ENCODE measurements at places on chromosomes 7 and 10.
A peak's percentile ranks its signal among the peaks of the same experiment; 100 is the strongest.

GRCh38 chr7:158396982-158397862, 190.4 kb downstream of the PTPRN2 start:
- no peak for DNase-seq

DNA sequence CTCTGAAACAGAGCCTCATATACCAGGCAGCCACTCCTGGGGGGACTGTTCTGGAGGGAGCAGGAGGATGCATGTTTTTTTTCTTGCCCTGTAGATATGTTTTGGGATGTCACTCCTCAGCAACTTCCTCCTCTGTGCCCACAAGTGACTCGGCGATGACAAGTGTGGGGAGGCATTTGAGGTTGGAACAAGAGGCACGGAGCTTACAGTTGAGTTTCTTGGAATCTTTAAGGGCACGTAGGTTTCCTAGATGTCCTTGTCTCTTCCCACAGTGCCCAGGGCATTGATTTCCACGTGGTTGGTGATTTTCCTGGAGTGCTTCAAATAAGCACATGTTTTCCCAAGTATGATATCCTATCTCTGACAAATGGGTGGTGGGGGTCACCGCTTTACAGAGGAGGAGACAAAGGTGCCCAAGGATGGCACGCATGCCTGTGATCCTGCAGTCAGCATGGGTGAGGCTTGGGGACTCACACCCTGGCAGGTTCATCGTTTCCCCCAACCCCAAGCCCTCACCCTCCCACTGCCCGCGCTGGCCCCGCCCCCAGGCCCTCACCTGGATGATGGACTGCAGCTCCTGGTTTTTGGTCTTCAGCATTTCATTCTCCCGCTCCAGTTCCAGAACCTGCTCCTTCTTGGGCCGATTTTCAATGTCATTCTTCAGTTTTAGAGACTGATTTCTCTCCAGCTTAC, 95.2 kb upstream of the GNA12 start:
- peak; percentile 6 for DNase-seq

DNA sequence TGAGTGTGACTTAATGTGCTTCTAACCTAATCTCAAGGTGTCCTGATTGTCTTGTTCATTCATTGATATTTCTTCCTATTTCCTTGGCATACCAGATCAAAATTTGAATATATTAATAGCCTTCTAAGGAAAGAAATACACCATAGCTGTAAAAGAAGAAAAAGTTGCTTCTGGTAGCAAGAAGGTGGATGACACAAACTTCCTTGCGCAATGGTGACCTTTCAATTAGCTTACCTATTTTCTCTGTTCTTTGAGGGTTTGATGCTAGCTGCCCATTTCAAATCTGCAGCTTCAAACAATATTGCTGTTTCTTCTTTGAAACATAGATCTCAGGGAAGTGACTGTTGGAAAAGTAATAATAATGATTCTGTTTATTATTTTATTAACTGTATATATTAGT, 108.8 kb downstream of the ADAM22 start:
- DNase-seq = no peak

DNA sequence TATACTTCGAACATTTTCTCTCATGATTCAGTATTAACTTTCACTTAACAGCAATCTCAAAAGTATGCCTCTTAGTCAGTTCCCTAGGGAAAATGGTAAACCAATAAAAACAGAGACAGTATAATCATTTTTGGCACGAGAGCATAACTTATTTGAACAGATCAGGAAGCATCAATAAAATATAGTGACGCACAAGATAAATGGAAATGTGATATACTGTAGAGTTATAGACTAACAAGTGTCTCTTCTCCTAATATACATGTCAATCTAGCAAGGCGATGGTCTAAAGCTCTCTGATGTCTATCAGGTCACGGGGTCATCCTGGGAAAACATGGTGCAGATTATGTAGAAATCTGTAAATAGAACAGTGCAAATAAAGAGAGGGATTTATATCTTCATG, 131.6 kb downstream of the HGF start:
- no peak for DNase-seq

DNA sequence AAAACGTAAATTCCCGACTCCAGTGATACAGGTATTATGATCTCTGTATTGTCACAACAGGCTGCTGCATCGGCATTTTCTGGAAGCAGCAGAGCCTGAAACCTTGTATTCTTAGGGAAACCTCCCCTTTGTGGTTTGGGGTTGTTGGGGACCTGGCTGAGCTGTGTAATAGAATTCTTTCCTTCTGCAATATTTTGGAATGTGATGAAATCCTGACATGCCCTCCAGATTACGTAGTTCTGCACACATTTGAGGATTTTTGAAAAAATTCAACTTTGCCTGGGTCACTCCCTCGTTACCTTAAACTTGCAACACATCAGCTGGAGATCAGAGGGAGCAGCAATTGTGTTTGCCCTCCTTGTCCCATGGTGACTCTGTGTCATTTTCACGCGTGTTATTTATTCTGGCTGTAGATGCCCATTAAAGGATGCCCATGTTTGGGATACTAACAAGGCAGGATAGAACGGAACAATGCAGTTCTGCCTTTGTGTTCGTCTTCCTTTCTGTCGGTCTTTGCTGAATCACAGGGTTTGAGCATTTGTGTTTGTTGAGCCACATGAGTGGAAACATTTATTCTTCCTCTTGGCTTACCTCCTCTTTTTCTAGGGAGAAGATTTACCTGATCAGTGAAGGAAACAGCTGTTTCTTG, 181.7 kb downstream of the TCF7L2 start:
- no peak for DNase-seq

- no peak for DNase-seq
Observed at GRCh38 chr7:132272763-132273371, 303.4 kb downstream of the PLXNA4 start.

- DNase-seq = no peak
Observed at GRCh38 chr7:36881233-36881874, 157.1 kb upstream of the AOAH start.

DNA sequence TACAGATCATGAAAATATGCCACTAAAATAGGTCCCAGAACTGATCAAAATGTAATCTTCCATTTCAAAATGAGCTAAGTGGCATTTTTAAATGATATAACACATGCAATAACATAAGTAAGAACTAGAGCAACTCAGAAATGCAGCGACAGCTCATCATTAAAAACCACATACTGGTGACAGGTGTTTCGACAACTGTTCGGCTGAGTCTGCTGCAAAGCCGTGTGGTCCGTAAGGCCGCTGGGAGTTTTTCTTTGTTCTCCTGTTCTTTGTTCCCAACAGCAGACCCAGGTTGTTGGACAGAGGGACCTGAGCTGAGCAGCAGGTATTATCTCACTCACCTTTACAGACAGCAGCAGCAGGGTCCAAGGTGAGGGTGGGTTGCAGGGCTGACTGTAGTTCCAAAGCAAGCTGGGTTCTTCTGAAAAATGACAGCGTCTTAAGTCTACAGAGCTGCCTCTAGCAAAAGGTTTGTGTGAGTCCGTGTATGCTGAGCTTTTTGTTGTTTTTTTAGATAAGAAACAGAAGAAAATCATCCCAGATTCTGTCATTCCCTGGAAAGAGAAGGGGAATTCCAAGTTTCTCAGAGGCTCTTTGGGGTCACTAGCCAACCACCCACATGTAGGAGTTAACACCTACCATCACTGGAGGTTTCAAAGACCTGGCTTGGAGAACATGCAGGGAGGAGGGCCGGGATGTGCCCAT, 45.4 kb upstream of the MACROH2A2 start:
- DNase-seq = no peak

- DNase-seq = peak; percentile 89
Observed at GRCh38 chr10:132223156-132223590, 36.4 kb downstream of the DPYSL4 start.

- no peak for DNase-seq
Observed at GRCh38 chr7:25947669-25948516, 204.1 kb upstream of the NFE2L3 start.

GRCh38 chr10:1141701-1142100, 85.5 kb downstream of the WDR37 start:
- DNase-seq = no peak

DNA sequence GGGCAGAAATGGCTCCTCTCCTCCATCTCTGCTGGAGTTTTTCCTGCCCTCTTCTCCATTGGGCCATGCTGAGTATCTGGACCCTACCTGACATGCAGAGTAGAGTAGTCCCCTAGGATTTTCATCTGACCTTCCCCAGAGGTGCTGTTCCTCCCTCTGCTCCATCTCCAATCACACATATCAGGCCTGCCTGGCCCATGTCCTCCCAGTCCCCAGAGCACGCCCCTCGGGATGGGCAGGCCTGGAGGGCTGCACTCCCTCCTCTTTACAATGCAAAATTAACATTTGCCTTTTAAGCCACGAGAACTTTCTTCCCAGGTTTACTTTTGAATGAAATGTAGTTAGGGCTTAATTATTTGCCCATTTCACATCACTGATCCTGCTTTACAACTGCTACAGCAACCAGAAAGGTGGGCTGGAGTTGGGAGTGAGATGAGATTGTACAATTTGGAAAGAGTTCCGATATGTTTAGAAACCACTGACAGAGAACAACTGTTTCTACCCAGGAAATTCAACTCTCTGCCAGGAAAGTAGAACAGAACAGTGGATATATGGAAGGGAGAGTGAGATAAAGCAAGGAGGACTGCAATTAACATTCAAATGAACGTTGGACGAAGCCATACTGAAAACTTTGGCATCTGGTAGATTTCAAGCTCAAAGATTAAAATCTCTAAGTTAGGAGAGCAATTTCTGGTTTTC, 184.0 kb upstream of the HABP2 start:
- DNase-seq = no peak

GRCh38 chr10:27390681-27391080, 113.4 kb upstream of the RAB18 start:
- no peak for DNase-seq

GRCh38 chr7:39536951-39537350, 29.3 kb upstream of the YAE1 start:
- DNase-seq = no peak

- DNase-seq = no peak
Observed at GRCh38 chr7:25244254-25245033, 16.2 kb upstream of the NPVF start.

DNA sequence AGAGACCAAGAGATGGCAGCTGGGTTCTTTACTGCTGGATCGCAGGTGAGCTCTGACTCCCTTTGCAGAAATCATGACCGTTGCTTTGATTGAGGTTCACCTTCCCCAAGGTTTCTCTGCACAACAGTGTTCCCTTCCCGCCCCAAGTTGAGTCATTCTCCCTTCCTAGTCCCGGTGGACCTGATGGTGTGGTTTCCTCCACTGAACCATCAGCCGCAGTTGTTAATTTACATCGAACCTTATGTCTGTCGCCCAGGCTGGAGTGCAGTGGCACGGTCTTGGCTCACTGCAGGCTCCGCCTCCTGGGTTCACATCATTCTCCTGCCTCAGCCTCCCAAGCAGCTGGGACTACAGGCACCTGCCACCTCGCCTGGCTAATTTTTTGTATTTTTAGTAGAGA, 5.8 kb downstream of the ZSCAN25 start:
- peak; percentile 46 for DNase-seq

- DNase-seq = no peak
Observed at GRCh38 chr10:124550293-124551034, 88.8 kb downstream of the LHPP start.

DNA sequence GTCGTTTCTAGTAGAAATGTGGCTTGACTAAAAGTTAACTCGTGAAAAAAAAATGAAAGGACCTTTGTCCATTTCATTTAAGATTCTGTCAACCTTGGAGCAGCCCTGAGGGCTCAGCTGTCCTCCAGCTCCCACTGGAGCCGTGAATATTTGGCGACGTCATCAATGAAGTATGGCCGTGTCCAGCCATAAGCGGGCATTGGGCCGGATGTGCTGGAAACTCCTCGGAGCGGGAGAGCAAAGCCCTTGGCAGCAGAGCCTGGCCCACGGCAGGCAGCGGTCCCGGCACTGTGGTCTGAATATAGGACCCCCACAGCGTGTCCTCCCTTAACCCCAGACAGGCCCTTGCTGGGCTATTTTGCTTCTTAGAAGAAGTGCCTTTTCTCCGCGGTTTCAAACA, 50.0 kb downstream of the JAKMIP3 start:
- no peak for DNase-seq

DNA sequence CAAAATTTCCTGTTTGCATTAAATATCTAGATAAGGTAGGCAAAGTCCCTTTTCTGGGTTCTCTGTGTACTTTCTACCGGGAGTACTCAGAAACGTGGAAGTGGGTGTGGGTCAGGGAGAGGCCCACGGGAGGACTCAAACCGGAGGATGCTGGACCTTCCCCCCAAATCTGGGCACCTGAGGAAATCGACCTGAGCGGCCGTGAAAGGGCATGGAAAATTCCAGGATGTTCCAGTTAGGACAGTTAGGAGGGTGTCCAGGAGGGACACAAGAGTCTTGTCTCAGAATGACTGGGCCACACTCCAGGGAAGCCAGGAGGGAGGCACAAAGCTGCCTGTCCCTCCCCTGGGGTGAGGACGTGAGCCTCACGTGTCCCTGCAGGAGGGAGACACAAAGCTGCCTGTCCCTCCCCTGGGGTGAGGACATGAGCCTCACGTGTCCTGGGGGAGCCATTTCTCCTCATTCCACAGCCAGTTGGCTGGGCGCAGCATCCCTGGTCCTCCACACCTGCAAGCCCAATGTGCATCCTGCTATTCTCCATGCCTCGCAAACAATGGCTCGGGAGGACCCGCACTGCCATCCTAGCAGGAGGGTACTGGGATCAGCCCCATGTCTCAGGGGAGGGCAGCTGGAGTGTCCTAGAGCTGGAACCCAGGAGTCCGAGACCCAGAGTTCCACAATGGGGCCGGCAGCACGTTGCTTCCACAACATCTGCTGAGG, 190.5 kb upstream of the PPP2R2D start:
- DNase-seq = no peak

DNA sequence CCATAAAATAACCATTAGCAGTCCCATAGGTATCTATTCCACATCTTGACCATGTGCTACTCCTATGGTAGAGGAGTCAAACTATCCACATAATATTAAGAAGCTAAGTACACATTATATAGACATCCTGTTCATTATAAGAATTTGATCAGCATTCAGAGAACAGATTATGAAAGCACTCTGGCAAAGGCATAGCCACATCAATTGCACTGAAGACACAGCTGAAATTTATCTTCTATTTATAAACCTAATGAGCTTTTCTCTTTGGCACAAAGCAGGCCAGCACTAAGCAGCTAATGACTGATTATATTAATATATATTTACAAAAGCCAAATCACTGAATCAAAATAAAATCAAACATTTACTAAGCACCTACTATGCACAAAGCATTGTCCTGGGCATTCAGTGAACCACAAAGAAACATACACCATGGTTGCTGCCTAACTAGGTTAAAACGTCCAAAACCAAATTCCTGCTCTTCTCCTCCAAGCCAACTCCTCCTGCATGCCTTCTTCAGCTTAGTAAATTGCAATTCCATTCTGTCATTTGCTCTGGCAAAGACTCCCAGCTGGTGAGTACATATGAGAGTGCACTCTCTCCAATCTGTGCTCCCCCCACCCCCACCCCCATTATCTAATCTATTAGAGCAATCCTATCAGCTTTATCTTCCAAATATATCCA, 122.6 kb upstream of the ASAH2 start:
- no peak for DNase-seq

DNA sequence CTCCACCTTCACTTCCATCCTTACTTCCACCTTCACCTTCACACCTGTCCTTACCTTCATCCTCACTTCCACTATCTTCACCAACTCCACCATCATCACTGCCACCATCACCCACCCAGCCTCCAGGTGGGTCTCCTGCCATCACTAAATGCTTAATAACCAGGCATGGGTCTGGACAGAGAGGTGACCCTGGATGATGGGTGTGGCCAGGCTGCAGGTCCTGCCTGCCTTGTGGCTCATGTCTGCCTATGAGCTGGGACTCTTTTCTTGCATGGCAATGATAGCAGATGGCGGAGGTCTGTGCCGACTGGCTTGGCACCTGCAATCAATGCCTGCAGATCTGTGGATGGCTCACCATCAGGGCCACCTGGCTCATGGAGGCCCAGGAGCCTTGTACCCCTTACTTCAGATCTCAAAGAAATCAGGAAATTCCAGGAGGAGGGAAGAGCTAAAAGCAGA, 60.1 kb upstream of the ELN start:
- no peak for DNase-seq

All from activated CD4-positive, alpha-beta T cell treated with anti-CD3 and anti-CD28 coated beads for 36 hours (primary cell).